ENCODE measurements at places on chromosomes 5 and 9. TPM values are rescaled to one million over a fixed set of nuclear protein-coding genes. Genes with fewer than 3 reads are reported as not detected.

- H3K4me3 ChIP-seq: peak overlapping the region; percentile 30
- H3K27ac ChIP-seq: no peak overlapping the region
- no peaks in the 10 kb centered on the region for H3K36me3 ChIP-seq
- H3K4me1 ChIP-seq: peaks cover 35% of the 10 kb centered on the region
These were observed 12.5 kb upstream of the LHX2 start for GRCh38 chr9:123998970-123999621.

The LIFR gene
- total RNA-seq: 191 TPM

DNA sequence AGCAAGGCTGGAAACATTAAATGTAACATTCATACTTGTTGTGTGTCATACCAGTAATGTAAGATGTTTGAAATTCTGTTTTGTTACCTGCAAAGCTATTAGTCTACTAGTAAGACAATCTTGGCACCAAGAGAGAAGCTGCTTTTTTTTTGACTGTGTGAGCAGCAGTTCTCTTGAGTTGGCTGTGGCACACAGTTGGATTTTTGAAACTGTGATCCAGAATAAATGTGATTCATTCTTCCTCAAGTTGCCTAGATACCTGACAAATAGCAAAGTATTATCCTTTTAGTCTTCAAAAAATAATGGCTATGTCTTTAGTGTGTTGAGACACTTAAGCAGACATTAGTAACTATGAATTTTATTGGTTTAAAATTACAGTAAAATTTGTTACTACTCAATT, 57.2 kb upstream of the HAPLN1 start:
- H3K4me1 ChIP-seq: no peaks in the 10 kb centered on the region
- DNase-seq: no peak
- H3K27ac ChIP-seq: no peak overlapping the region

The PCDHA6 gene
- 0.79 TPM for total RNA-seq

DNA sequence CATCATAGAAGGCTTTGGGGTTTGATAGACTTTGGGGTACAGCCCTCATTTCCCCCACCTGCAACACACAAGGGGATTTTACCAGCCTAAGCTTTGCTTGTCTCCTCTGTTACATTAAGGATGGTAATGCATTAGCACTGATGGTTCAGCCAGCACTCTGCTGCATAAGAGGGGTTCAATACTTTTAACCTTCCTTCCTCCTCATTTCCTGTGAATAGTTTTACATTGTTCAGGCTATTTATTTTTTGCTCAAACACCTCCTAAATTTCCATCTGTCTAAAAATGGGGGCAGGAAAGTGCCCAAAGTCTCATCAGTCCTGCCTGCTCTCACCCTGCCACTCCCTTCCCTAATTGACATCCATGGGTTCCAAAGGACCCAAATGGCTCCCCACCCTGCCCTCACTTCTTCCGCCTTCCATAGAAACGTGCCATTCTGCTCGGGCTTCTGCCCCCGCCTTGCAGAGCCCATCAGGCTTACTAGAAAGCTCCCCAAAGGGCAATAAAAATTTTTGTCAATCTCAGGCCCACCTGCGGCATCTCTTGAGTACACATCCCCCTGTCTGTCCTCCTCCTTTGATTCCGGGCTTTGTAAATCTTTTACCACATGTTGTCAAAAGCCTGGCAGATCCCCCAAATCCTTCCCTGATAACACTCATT, 239.5 kb upstream of the SLC24A2 start:
- DNase-seq: no peak
- H3K27me3 ChIP-seq: no peaks in the 10 kb centered on the region
- H3K36me3 ChIP-seq: no peaks in the 10 kb centered on the region

DNA sequence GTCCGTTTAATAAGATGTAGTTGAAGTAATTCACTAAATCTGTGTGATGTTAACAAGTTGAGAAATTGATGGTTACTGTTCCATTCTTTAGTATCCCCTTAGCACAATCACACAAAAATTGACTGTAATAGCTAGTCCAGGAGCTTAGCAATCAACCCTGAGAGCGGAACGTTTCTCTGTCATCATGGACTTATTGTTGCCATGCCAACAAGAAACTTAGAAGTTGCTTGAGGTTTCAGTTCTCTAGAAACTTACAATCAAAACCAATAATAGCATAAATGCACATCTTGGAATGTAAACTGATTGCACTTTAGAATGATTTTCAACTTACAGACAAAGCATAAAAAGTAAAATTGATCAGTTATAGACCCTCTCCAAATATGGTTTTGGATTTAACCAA, 125.4 kb upstream of the ANKH start:
- no peaks in the 10 kb centered on the region for H3K36me3 ChIP-seq
- H3K4me3 ChIP-seq: no peak overlapping the region
- H3K27me3 ChIP-seq: no peaks in the 10 kb centered on the region
